ENCODE measurements at places on chromosomes 12 and 14.

GRCh38 chr12:53777936-53778644 is 26.3 kb upstream of the CISTR start:
- DNase-seq = no peak

DNA sequence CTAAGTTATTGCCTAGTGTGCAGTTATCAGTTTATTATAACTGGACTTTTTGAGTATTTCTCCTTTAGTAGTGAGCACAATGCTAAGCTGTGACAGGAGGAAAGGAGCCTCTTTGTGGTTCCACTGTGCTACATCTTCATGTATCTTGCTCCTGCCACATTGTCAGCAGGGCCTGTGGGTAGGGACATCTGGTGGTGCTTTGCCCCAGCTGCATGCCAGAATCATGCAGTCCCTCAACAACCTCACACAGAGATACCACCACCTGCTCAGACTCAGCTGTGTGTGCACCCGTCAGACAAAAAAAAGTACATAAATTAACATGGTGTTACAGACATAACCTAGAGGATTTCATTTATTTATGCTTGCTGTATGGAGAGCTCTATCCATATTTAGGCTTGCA is 51.1 kb downstream of the MIS18BP1 start:
- DNase-seq = no peak

DNA sequence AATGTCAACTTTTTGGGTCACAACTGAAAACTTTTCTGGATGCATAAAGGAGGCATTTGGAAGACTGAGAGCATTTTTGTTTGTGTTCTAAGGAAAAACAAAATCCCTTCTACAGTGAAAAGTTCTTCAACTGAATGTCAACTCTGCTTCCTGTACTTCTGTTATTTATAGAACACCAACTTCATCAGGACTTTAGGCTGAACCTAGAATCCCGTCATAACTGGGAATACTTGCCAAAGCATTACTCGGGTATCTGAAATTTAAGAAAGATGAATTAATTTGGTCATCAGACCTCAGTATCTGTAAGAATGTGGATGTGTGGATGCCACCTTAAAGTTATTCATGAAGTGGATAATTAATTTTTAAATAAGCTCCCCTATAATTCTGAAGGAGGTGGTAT is 73.2 kb downstream of the FERMT2 start:
- DNase-seq = no peak

DNA sequence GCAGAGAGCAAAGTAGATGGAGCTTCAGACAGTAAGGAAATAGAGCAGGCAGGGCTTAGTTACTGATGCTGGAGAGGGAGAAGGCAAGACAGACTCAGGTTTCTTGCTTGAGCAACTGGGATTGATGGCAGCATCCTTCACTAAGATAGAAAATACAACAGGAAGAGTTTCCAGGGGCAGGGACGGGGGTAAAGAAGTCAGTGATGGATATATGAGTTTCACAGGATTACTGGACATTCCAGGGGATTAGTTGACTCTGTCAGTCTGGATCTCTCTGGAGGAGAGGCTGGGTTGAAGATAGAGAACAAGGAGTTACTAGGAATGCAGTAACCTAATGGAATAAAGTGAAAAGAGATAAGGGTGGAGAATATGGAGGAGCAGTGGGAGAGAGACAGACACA is 74.5 kb upstream of the ATF1 start:
- no peak for DNase-seq

GRCh38 chr14:87705439-87705896 is 287.5 kb downstream of the GALC start:
- DNase-seq = no peak

GRCh38 chr12:94660436-94660835 is 10.1 kb upstream of the TMCC3 start:
- no peak for DNase-seq

GRCh38 chr14:75986439-75986765 is 839 bp downstream of the IFT43 start:
- no peak for DNase-seq

GRCh38 chr12:86666316-86666715 is 410.1 kb upstream of the MGAT4C start:
- DNase-seq = no peak

DNA sequence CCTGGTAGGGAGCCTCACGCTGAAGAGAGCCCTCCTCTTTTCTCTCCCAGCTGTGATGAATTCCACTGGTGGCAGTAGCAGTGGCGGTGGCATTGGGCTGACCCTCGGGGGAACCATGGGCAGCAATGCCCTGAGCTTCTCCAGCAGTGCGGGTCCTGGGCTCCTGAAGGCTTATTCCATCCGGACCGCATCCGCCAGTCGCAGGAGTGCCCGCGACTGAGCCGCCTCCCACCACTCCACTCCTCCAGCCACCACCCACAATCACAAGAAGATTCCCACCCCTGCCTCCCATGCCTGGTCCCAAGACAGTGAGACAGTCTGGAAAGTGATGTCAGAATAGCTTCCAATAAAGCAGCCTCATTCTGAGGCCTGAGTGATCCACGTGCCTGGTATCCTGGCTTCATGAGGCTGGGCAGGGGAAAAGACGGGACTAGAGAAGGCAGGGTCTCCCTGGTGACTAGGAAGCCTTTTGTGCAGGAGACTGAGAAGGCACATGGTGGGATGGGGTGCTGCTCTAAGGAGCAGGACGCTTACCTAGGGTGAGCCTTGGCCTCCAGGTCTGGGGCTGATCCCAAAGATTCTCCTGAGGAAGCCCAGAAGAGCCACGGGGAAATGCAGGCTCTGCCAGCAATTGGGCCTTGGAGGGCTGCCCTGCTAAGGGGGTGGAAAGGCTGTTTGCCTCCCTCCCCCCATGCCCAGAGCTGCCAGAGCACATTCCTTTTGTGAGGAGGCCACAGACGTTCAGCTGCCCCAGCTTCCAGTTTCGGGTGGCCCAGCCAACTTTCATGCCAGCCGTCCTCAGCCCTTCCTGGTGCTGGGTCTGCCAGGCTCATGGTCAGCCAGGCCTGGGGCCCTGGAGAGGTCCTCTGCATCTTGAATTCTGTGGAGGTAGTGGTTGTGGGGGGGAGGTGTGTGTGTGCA is 15.8 kb downstream of the KRT7 start:
- DNase-seq = peak; percentile 86

- DNase-seq = peak; percentile 90
Observed at GRCh38 chr12:21301-22189, 45.0 kb upstream of the IQSEC3 start.

- no peak for DNase-seq
Observed at GRCh38 chr14:62314221-62314620, 552.0 kb downstream of the SNAPC1 start.

- no peak for DNase-seq
Observed at GRCh38 chr14:68518166-68518565, 274.7 kb downstream of the ZFP36L1 start.

GRCh38 chr12:112969547-112970306 is 8.6 kb upstream of the OAS2 start:
- DNase-seq = peak; percentile 60

DNA sequence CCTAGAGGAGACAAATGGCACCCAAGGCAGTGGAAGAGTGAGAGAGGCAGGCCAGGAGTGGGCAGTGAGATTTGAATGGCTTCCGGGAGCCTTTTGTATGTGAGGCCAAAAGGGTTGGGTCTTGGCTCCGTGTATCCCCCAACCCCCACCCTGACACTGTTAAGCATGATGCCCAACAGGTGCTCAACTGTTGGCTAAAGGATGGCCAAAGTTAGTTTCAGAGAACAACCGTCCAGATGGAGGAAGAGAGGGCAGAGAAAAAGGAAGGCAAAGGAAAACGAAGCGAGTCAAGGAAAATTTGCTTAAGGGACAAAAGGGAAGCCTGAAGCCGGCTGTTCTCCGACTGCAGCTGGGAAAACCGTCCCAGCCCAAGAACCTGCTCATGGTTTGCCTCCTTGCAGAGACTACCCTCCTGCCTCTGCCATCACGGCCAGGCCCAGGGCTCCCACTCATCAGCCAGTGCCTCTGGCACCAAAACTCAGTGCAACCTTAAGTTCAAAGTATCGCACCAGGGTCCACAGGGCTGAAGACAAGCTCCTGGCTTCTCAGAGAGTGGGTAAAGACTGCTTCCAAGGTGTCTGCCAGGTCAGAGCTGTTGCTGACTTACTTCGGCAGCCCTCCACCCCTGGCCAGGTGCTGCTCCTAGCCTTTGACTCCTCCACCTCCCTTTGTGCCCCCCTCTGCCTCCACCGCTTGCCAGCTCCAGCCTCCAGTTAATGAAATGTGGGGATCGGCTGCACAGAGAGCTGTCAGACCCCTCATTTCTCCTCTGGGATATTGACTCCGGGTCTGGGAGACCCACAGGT is 4.2 kb upstream of the C1QL4 start:
- peak; percentile 69 for DNase-seq

- DNase-seq = no peak
Observed at GRCh38 chr12:26131936-26132335, 7.1 kb upstream of the BHLHE41 start.

GRCh38 chr12:112130441-112130998 is 5.2 kb downstream of the TRAFD1 start:
- no peak for DNase-seq

DNA sequence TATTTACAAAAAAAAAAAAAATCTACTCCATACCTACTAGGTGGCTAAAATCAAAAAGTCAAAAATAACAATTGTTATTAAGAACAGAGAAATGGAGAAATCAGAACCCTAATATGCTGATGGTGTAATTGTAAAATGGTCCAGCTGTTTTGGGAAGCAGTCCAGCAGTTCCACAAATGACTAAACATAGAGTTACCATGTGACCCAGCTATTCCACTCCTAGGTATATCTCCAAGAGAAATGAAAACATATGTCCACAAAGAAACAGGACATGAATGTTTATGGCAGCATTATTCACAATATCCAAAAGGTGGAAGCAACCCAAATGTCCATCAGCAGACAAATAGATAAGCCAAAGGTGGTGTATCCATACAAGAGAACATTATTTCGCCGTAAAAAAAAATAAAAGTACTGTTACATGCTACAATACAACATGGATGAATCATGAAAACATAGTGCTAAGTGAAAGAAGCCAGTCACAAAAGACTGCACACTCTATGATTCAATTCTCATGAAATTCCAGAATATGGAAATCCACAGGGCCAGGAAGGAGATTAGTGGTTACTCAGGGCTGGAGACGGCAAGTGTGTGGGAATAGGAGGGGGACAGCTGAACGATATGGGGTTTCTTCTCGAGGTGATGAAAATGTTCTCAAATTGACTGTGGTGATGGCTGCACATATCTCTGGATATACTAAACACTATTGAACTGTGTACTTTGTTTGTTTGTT is 9.1 kb upstream of the DPF3 start:
- DNase-seq = no peak

- DNase-seq = no peak
Observed at GRCh38 chr12:98935847-98936246, 290.8 kb downstream of the APAF1 start.

GRCh38 chr14:96125536-96125935 is 79.1 kb upstream of the BDKRB2 start:
- peak; percentile 68 for DNase-seq

GRCh38 chr12:125922330-125922729 is 857.1 kb downstream of the AACS start:
- DNase-seq = no peak

DNA sequence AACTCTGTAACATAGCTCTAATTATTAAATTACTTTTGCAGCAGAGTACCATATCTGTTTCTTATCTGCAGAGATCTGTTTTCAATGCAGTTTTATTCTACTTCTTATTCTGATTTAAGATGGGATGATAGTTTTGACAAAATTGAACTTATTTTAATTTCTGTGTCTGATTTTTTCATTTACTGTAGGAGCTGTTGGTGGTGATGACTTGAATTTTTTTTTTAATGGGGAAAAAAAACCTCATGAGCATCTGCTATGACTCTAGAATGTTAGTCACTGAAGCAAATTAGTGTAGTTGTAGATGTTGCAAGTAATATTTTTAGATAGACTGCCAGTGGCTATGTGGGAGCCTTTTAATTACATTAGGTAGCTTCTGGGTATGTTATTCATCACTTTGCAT is 23.4 kb downstream of the DNM1L start:
- DNase-seq = no peak

- DNase-seq = no peak
Observed at GRCh38 chr14:34012978-34013720, 62.3 kb upstream of the EGLN3 start.

DNA sequence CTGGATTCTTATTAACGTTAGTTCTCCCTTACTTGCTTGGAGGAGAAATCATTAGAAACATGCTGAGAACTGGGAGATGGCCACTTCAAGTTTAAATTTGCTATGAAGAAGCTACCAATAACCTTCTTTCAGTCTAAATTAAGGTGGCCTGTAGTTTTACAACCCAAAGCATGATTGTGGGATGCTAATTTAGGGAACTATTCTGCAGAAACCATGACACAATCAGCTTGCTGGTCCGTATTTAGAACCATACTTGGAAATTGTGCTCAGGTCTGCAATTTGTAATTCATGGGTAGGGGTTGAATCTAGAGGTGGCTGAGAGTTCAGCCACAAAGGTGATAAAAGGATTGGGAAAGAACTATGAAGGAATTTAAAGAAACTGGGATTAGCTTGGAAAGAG is 405.7 kb downstream of the RAD51B start:
- no peak for DNase-seq

- peak; percentile 49 for DNase-seq
Observed at GRCh38 chr14:75393794-75394193, 34.0 kb upstream of the JDP2 start.

GRCh38 chr12:11513288-11513687 is 117.9 kb upstream of the PRB2 start:
- no peak for DNase-seq

DNA sequence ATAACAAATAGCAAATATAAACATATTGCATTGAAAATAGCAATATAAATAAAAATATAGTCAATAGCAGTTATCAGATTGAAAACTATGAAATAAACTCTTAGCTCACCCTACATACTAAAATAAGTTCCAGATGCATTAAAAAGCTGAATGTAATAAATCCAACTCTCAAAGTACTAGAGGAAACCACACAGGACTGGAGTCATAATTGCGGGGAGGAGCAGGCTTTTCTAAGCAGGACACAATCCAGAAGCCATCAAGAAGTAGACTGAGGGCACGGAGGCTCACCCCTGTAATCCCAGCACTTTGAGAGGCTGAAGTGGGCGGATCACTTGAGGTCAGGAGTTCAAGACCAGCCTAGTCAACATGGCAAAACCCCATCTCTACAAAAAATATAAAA is 22.2 kb downstream of the GSC start:
- DNase-seq = no peak

GRCh38 chr12:113766879-113767878 is 198.9 kb downstream of the RBM19 start:
- DNase-seq = no peak

All from mesenteric fat pad (tissue), 1 donor.